HEK293T (cell line): ENCODE measurements at places on chromosomes 1 and 21.

DNA sequence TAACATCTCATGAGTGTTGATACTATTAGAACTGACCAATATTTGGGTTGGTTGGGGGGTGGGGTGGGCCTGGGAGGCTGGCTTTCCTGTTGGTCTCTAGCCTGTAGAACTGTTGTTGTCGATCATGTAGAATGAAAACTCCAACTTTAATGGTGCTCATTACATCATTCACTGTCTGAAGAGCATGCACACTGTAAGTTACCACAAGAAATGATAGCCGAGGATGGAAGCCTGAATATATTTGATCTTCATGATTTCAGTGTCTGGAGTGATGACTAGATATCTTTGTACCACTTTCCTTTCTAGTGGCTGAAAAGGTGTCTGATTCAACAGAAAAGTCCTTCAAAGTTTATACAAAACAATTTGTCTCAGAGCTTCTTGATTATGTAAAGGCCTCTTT is 123.6 kb downstream of the XCL2 start:
- DNase-seq: no peak

DNA sequence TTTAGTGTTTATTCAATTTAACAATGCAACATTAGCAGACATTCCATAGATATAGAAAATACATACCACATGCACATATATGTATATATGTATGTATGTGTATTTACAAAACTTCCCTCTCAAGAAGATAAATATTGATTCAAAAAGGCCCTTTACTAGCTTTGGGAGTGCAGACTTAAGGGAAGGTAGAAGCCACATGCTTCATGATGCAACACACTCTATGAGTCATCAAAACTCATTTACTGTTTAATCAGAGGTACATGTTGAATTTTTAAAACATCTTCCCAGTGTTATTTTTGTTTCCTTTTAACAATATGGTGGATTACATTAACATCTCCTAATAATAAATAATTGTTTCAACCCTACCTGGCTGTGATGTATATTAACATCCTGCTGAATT is 61.4 kb upstream of the KIRREL1 start:
- DNase-seq: no peak

DNA sequence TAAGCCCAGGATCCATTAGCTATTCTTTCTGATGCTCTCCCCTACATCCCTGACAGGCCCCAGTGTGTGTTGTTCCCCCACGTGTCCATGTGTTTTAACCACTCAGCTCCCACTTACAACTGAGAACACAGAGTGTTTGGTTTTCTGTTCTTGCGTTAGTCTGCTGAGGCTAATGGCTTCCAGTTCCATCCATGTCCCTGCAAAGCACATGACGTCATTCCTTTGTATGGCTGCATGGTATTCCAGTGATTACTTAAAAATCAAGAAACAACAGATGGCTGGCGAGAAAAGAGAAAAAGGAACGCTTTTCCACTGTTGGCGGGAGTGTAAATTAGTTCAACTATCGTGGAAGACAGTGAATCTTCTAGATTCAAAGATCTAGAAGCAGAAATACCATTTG is 556.0 kb downstream of the PTPRC start:
- DNase-seq: no peak

GRCh38 chr1:178134061-178134460 is 40.2 kb downstream of the RASAL2 start:
- no peak for DNase-seq

GRCh38 chr1:92408825-92409224 is 77.9 kb downstream of the GFI1 start:
- DNase-seq: no peak

- no peak for DNase-seq
Measured at GRCh38 chr1:44084998-44085675, 33.5 kb upstream of the KLF17 start.

DNA sequence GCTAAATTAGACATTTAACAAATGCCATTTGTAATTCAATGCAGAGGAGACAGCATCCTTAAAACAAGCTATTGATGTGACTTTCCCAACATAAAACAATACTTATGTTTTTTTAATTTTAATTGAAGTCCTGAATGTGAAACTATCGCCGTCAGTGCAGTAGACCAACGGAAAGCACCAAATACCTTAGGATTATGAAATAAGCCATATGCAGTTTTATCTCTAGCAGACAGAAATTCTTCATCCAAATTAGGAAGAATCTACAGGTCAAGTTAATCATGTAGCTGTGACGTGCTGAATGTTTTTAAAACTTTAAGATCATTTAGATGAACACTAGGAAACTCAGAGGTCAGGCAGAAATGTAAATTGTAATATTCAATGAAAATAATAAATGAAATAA is 714 bp upstream of the ST6GALNAC5 start:
- no peak for DNase-seq

DNA sequence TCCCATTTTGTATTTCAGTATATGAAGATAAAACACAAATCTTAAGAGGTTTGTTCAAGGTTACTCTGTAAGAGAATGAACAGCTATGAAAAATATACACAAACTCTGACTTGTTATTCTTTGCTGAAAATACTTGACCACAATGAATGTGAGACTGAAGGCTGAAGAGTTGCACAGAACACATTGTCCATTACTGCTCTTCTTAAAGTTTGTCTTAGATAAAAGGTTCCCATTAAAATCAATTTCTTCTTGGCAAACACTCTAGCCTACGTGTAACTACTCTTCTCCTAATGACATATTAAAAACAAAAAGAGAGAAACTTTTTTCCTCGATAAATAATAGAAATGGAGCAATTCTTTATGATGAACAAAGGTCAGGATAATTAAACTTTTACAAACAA is 45.2 kb upstream of the RABGAP1L start:
- no peak for DNase-seq

DNA sequence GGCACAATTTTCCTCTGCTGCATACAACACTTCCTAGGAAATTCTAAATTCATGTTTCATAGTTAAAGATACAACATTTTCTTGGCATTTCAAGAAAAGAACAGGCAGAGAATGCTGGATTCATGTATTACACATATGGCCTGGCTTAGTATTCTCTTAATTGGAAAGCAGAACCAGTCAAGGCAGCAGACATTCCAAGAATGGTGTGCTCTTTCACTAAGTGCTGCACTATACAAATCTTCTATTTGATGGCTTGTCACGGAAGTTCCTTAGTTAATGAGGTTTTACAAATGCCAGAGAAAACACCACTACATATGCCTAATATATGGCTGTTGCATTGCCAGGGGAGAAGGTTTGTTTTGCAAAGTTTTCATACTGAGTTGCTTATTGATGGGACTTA is 80.8 kb upstream of the DYNLT5 start:
- no peak for DNase-seq

- no peak for DNase-seq
Measured at GRCh38 chr1:109247401-109248365, 1.7 kb upstream of the CELSR2 start.

DNA sequence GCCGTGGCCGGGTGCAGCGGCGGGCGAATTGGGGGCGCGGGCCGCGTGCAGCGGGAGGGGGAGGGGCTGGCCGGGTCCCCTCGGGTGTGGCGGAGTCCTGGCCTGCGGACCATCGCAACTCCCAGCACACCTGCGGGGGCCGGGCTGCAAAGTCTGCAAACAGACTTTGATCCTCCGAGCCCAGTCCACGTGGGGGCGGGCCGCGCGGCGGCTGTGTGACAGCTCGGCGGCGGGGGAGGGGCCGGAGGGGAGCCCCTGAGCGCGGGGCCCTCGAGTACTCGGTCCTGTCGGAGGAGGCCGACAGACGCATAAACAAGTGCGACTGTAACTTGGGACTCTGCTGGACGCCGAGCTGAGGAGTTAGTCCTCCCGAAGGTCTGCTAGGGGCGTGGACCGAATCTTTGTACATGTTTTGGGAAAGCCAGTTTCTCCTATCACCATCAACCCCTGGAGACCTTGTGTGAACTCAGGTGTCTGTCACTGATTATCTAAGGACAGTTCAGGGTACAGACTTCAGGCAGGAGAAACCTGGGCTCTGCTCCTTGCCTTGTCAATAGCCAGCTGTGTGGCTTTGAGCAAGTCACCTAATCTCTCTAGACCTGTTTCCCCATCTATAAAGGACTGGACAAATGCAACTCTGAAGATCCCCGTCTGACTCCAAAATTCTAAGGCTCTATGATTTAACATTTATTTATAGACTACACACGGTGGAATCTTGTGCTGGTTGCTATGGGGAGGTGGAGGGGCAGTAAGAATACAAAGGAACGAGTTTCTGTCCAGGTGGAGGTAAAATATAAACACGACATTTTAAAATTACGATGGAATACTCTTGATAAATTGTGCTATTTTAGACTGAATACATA is 710 bp upstream of the SLC30A1 start:
- peak; percentile 75 for DNase-seq

GRCh38 chr1:38929054-38929453 is 12.6 kb downstream of the RHBDL2 start:
- DNase-seq: no peak

- DNase-seq: peak; percentile 61
Measured at GRCh38 chr1:207579436-207579799, 65.5 kb upstream of the CR1L start.

DNA sequence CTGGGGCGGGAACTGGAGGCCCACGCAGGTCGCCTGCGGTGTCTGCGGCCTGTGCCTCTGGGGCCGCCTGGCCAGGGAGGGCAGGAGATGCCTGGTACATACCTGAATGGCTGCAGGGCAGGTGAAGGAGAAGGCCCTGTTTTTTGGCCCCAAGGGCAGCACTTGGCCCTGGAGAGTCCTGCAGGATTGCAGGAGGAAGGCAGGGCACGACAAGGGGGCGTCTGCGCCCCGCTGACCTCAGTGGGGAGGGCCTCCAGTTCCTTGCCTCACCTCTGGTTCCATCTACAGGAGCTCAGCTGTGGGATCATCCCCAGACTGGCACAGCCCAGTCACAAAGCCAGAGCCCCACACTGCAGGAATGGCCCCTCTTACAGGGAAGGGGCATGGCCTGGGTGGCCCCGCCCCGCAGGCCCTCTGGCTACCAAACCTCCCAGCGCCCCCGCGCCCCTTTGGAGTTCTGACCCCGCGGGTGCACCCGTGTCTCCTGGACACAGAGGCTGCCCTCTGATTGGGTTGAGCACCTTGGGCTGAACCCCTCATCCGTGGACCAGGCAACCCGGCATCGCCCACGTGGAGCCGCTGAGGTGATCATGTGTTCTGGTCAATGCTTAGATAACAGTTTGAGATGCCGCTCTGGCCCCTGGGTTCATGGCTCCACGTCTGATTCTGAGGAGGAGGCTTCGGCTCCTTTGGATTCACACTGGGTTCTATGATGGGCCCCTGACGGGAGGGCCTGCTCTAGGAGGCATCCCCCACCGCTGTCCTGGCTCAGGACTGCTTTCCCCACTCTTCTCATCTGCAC is 1.3 kb upstream of the PEX10 start:
- no peak for DNase-seq

DNA sequence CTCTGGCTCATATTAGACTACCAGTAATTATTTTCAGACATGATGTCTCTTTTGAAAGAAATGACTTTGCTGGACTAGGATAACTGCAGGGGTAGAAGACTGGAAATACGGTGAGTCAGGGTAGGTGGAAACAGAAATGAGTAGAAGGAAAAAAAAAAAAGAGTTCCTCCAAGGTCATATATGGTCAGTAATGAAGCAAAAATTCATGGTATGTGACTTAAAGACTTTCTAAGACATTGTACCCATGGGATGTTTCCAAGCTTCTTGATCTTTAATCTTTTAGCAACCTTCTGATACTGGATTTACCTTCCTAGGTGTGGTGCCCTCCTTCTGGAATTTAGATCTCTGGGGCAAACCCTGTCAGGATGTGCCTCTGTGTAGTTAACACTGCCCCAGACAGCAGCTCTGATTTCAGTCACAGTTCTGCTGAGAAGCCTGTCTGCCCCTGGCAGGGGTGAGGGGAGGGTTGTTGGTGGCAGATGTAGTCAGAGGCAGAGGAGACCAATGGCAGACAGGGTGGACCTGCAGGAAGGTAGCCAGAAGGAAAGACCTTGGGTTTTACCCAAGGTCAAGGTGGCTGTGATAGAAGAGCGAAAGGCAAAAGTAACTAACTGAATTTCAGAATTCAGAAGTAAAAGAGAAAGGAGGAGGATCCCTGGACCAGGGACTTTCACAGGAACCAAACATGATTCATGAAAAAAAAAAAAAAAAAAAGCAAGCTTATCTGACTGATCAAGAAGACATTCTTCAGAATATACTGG is 44.1 kb upstream of the BCL10 start:
- no peak for DNase-seq

- peak; percentile 61 for DNase-seq
Measured at GRCh38 chr1:87598429-87598828, 269.7 kb downstream of the LMO4 start.
